ENCODE measurements at places on chromosomes 11 and 22.

GRCh38 chr11:116072601-116073410, 568.6 kb upstream of the CADM1 start:
- DNase-seq: no peak

- DNase-seq: no peak
Observed at GRCh38 chr11:63598556-63598955, 15.7 kb downstream of the PLAAT3 start.

GRCh38 chr22:46638601-46639431, 18.6 kb downstream of the GRAMD4 start:
- DNase-seq: no peak

- peak; percentile 37 for DNase-seq
Observed at GRCh38 chr11:34242037-34242625, 115.7 kb downstream of the ABTB2 start.

- DNase-seq: no peak
Observed at GRCh38 chr11:61637277-61637676, 42.9 kb upstream of the DAGLA start.

- DNase-seq: no peak
Observed at GRCh38 chr11:92916299-92916698, 53.2 kb upstream of the MTNR1B start.

DNA sequence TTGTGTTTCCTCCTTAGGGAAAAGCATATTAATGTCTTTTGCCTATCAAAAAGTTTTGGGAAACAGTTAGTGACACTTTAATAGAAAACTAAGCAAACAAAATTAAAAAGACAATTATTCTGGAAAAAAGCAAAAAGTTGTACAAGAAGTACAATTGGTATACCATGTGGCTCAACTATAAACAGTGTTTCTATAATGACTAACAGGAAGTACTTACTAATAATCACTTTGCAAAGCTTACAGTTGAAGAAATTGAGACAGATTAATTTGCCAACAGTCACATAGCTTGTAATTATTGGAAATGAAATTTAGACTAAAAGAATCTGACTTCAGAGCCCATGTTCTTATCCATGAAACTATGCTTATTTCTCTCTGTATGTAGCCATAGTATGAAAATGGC, 24.7 kb downstream of the PPME1 start:
- no peak for DNase-seq

- no peak for DNase-seq
Observed at GRCh38 chr11:121421149-121421901, 30.8 kb upstream of the SORL1 start.

DNA sequence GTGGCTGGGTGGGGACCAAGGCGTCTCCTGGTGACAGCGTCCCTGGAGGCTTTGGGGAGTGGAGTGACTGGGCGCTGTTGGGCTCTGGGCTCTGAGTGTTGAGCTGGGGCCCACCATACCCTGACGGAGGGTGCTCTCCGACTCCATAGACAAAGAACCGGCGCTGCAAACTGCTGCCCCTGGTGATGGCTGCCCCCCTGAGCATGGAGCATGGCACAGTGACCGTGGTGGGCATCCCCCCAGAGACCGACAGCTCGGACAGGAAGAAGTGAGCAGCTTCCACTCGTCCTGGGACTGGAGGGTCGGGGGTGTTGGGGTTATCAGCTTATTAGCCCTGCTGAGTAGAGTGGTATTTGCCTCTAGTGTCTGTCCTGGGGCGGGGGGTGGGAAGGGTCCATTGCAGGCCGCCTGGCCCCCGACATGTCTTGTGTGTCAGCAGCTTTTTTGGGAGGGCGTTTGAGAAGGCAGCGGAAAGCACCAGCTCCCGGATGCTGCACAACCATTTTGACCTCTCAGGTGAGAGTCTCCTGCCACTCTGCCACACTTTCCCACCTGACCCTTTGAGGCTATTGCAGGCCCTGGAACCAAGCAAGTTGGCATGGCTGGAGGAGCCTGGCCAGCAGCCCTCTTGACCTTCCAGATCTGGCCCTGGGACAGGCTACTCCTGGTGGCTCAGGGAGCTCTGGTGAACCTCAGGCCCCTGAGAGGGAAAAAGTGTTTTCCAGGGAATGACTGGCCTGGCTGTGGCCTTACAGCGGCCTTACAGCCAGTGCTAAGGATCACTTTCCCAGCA, 7.6 kb downstream of the CLDN5 start:
- DNase-seq: no peak

All from kidney (tissue), 22 donors.